Astrocyte (in vitro differentiated cells and primary cell): ENCODE measurements at places on chromosomes 6 and 20.
A peak's percentile ranks its signal among the peaks of the same experiment; 100 is the strongest.

GRCh38 chr6:108464418-108465097 lies 96.2 kb upstream of the FOXO3 start:
- no peak overlapping the region for H3K27ac ChIP-seq
- H3K36me3 ChIP-seq = no peaks in the 10 kb centered on the region
- no peaks in the 10 kb centered on the region for H3K27me3 ChIP-seq

- no peak for DNase-seq
- H3K27ac ChIP-seq = no peak overlapping the region
- no peaks in the 10 kb centered on the region for H3K27me3 ChIP-seq
- no peaks in the 10 kb centered on the region for H3K36me3 ChIP-seq
Measured at GRCh38 chr6:120873125-120873865, 461.0 kb downstream of the TBC1D32 start.

DNA sequence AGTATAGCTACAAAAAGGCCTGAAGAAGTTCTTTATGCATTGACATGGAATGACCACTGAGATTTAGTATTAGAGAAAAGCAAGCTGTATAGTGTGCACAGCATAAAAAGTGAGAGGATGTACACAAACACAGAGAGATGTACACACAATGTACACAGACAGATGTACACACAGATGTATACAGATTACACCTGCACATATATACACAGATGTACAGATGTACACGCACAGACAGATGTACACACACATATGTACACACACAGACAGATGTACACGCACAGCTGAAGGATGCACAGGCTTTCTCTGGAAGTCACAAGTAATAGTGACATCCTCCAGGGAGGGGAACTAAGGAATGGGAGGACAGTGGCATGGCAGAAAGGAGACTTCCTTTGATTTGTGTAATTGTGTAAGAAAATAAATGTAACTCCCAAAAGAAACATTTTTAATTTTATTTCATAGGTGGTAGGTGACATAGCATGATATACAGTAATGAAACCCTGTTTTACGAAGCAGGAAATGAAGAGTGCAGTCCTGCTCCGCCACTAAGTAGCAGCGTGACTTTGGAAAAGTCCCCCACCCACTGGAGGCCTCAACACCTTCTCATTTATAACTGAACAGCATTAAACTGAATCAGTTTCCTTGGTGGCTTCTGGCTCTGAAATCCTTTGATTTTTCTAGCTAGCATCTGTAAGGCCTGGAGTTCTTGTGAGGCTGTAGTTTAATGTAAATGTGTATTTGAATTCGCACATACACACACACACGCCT lies 14.1 kb downstream of the NFATC2 start:
- no peak overlapping the region for H3K4me3 ChIP-seq
- H3K4me1 ChIP-seq = peaks cover 32% of the 10 kb centered on the region
- DNase-seq = no peak

DNA sequence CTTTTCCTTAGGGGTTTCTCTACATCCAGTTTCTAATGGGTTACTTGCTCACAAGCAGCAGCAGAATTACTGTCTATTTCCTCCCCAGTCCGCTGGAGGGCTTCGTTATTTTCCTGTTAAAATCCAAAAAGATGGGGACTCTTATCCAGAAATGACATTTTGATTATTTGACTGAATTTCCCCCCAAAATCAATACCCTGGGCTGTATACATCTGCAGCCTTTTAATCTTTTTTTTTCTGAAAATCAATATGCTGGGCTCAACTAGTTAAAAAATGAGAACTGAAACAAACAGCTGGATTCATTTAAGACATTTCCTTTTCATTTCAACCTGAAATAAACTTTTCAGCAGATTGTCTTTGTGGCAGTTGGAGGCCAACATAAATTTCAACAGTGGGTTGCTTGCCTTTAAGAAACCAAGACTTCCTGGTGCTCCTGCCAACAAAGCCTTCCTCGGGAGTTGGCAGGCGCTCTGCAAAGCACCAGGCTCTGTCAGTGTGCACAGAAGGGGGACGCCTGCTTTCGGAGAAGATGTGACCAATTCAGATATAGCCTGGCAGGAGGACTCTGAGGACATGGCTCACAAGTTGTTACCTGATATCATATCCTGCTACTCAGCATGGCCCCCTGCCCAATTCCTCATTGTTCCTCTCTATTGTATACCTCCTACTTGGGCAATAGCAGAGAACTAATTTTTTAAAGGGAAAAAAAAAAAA lies 204.7 kb upstream of the ARG1 start:
- H3K27me3 ChIP-seq = no peaks in the 10 kb centered on the region
- H3K36me3 ChIP-seq = no peaks in the 10 kb centered on the region
- no peaks in the 10 kb centered on the region for H3K4me1 ChIP-seq
- DNase-seq = peak; percentile 33
- H3K27ac ChIP-seq = no peak overlapping the region

GRCh38 chr6:168088161-168089053 lies 9.4 kb upstream of the FRMD1 start:
- DNase-seq = peak; percentile 41
- peaks cover 2% of the 10 kb centered on the region for H3K27me3 ChIP-seq
- H3K27ac ChIP-seq = no peak overlapping the region
- H3K4me3 ChIP-seq = no peak overlapping the region
- H3K36me3 ChIP-seq = no peaks in the 10 kb centered on the region
- no peaks in the 10 kb centered on the region for H3K4me1 ChIP-seq

GRCh38 chr6:52820198-52820597 lies 16.6 kb upstream of the GSTA1 start:
- no peaks in the 10 kb centered on the region for H3K27me3 ChIP-seq
- no peak overlapping the region for H3K4me3 ChIP-seq
- H3K27ac ChIP-seq = no peak overlapping the region

- no peak overlapping the region for H3K4me3 ChIP-seq
- no peaks in the 10 kb centered on the region for H3K36me3 ChIP-seq
- H3K27me3 ChIP-seq = no peaks in the 10 kb centered on the region
Measured at GRCh38 chr6:75337835-75338580, 53.4 kb upstream of the TMEM30A start.

DNA sequence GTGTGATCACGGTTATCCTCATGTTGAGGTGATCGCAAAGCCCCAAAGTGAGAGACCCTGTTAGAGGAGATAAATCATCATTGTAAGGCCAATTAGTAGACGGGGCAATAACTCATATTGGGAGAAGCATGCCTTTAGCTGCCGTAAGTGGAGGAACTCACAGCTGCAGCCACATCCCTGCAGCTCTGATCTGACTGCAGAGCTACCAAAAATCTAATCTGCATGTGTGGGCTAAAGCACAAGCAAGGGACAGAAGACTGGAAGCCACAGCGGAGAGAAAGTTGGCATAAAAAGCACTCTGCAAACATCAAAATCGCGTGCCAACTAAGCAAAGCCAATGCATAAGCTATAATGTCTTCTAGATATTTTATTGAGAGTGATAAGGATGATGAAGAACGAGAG lies 79.8 kb downstream of the TBC1D7 start:
- no peaks in the 10 kb centered on the region for H3K4me1 ChIP-seq
- no peak overlapping the region for H3K4me3 ChIP-seq
- DNase-seq = no peak
- no peaks in the 10 kb centered on the region for H3K27me3 ChIP-seq
- no peak overlapping the region for H3K27ac ChIP-seq
